GM04503 (cell line): ENCODE measurements at places on chromosomes 4 and X.
A peak's percentile ranks its signal among the peaks of the same experiment; 100 is the strongest.

- no peak for DNase-seq
Observed at GRCh38 chr4:153131596-153131995, 72.6 kb upstream of the TRIM2 start.

GRCh38 chr4:153937289-153937688 lies 148.4 kb upstream of the SFRP2 start:
- DNase-seq, result no peak

GRCh38 chr4:25092139-25092538 lies 61.4 kb upstream of the LGI2 start:
- DNase-seq, result no peak

GRCh38 chr4:143099693-143100092 lies 85.0 kb upstream of the USP38 start:
- no peak for DNase-seq

DNA sequence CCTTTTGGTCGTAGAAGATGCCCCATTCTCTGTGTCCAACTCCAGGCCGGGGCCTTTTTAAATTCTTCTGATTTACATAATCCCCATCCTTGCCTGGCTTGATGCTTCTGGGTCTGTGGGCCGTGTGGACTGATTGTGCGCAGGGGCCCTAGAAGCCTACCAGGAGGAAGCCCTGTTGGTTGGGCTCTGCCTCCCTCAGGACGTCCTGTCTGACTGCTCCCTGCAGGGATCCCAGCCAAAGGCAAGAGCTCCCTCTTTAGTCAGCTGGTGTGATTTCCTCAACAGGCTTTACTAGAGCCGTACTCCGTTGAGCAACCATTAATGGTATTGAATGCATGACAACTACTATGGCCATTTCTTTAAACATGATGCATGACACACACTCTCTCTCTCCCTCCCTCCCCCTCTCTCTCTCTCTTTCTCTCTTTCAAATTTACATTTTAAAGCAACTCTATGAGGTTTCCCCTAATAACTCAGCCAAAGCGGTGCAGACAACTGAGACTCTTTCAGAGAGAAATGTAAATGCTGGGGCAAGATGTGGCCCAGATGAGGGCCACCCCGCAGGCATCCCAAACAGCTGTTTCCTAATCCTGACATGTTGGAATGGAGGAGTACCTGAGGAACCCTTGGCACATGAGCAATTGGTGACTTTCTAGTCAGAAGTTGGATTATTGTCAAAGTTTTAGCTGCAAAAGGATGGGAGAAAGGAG lies 117.3 kb downstream of the DRD5 start:
- DNase-seq, result no peak

DNA sequence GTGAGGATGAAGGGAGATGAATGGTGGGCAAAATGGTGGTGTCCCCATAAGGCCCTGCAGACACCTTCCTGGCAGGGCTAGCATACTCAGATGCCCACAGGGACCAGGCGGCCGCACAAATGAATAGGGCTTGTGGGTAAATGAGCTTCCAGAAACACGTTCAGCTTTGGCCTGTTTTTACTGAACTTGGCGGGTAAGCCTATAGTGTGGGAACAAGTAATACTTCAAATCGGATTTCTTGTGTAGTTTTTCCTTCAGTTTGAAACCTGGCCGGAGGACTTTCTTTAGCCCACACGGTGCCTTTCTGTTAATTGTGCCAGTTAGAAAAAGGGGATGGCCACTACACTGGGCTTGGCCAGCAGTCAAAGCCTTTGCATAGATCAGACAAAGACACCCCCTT lies 22.8 kb downstream of the SMS start:
- DNase-seq, result no peak

- no peak for DNase-seq
Observed at GRCh38 chr4:25797136-25797535, 65.7 kb downstream of the SEL1L3 start.

GRCh38 chr4:98092833-98093439 lies 50.3 kb downstream of the STPG2 start:
- no peak for DNase-seq

- no peak for DNase-seq
Observed at GRCh38 chr4:74675673-74676279, 118.5 kb downstream of the BTC start.

DNA sequence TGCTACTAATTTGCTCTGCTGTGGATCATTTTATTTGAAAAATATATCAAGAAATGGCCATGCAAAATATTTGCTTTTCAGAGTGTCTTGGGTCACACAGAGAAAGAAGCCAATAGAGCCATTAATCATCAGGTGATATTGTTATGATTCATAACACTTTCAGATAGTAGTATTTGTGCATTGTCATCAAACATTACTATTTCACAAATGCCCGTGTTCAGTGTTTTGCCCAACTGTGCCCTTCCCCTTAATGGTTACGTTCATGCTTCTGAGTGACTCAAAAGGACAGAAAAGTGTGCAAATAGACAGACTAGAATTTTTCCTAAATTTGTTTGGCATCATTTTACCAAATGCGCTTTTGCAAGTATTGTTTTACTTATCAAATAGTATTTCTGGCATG lies 46.5 kb downstream of the PHOX2B start:
- no peak for DNase-seq

DNA sequence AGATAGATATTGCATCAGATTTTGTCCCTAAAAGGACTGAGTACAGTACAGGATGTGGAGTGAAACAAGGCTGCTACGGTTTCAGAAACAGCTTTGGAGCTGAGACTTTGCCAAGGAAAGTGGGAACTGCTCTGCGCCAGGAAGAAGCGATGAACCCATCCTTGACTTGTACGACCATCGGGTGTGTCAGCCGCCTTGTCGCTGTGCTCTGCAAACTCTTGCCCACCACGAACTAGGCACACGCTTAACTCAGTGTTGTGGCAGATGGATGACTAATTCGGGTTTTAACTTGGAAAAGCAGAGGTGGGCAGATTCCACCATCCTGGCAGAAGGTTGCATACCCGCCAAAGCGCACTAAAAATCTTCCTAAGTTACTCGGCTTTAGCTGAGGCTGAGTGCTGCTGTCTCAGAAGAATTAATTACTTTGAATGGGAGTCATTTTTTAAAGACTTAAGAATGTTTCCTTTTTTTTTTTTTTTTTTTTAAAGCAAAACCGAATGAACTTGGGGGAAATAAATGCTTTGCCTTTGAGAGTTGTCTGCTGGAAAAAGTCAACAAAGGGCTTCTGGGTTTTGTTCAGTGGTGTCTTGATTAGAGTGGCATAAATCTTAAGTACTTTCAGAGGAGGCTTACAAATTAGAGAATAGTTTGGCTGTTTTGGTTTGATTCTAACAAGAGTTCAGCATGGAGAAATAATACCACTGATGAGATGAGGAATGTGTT lies 69.5 kb downstream of the SHROOM2 start:
- DNase-seq, result no peak

DNA sequence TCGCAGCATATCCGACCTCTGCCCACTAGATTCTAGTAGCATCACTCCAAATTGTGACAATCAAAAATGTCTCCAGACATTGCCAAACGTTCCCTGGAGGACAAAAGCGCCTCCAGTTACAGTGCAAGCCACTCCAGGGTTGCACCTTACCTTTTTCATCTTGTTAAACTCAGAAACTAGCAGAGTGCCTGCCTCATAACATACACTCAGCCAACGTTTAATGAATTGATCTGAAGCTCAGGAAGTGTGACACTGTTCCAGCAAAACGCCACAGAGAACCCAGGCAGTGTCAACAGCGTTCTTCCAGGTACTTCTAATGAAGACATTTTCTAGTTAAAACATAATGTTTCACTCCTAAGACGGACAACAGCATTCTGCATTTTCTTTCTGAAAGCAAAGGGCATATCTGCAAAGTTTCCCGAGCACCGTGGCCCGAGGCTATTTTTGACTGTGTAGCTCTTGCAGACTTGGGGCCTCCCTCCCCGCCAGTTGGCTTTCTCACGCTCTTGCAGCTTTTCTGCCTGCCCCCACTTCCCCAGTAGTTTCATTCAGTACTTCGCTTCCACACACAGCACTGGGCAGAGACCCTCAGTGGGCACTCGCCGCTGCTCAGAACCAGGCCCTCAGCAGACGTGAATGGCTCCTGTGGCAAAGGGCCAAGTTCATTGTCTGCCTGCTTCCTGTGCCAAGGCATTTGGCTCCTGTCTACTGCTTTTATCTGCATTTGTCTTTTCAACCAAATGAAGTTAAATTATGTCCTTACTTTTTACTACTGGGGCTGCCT lies 133.4 kb upstream of the TTC29 start:
- no peak for DNase-seq

DNA sequence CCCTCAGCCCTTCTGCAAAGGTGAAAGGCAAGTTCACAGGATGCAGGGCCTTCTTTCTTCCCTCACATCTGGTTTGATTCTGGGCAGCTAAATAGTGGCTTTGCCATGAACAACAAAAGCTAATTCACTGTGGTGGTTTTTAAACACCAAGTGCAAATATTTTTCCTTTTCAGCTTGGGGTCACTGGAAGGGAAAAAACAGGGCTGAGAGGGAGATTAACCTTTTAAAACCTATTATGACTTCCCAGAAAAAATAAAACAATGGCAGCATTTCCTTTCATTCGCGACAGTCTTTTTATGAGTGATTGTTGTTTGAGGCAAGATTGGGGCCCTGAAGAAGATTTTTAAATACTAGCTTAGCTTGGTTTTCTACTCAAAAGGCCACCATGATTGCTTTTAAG lies 103.7 kb upstream of the SCML1 start:
- DNase-seq, result no peak

GRCh38 chrX:136146614-136147314 lies 569 bp upstream of the FHL1 start:
- no peak for DNase-seq

DNA sequence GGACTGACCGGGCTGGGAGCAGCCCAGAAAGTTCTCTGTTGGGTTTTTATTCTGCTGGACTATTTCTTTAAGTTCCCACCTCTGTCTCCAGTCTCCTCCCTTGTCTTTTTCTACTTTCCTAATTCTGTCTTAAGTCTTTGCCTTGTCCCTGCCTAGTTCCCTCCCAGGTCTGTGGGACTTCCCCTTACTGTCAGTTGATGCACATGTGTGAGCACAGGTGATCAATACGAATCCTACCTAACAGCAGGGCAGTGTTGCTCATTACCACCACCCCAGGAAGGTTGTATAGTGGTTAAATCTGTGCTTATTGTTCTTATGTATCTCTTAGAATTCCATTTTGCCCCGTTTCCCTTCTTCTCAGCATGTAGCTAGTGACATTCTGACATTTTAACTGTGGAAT lies 62.1 kb downstream of the GALNTL6 start:
- no peak for DNase-seq

GRCh38 chrX:39309018-39309635 lies 507.9 kb downstream of the MID1IP1 start:
- no peak for DNase-seq

DNA sequence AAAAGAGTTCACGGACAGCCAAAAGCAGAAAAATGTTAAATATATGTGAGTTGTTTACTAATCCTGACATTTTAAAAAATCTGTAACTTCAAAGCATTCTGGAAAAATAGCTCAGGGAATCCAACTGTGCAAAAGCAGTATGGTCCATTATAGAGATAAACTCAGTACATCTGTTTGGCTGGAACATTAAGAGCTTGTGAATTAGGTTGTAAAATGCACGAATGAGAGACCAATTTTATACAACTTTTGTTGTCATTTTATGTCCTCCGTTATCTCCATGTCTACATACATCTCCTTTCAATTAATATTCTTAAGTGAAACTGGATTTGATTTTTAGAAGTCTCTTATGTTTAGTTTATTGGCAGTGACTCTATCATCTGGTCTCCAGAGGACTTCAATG lies 367.0 kb upstream of the ATOH1 start:
- DNase-seq, result no peak

DNA sequence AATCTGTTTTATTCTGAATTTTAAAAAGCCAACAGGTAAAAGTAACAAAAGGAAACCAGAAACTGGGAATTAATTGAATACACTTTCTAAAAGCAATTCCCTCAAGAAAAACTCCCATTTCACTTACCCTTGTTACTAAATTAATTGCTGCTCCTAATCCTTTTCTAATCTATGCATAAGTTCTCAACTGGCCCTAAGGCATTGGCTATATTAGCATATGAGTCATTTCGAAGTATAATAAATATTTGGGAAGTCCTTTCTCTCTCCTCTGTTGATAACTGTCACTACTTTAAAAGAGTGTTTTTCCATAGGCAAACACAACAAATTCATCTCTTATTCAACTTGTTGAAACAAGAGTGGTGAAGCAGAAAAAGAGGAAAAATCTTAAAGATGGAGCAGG lies 486.5 kb upstream of the HTR2C start:
- no peak for DNase-seq

GRCh38 chr4:107519053-107519452 lies 201.0 kb downstream of the PAPSS1 start:
- DNase-seq, result peak; percentile 1

DNA sequence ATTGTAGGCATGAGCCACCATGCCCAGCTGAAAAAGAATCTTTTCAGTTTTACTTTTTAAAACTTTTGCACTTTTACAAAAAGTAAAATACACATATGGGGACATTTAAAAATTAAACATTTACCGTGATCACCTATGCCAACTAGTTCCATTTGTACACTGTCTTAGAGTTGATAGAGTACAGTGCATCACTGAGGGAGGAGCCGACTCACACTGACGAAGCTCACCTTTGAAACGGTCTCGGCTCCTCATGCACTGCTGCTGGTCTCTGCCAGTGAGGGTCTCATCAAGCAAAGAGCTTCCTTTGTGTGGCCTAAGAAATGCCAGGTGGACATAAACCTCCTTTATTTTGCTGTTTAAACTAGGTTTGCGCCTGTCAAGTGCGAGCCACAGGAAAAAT lies 50.0 kb downstream of the GRK4 start:
- no peak for DNase-seq

- DNase-seq, result no peak
Observed at GRCh38 chr4:13528821-13529127, 15.5 kb downstream of the NKX3-2 start.

- no peak for DNase-seq
Observed at GRCh38 chr4:184448821-184449220, 25.5 kb downstream of the IRF2 start.

GRCh38 chr4:186723292-186724057 lies at the start of gene FAT1:
Gene FAT1 (minus strand): TSS chr4:186723856. CDS start chr4:186709827, 14,029 bp downstream.
- peak; percentile 16 for DNase-seq

- DNase-seq, result peak; percentile 78
Observed at GRCh38 chrX:46770817-46771163, 11.9 kb upstream of the SLC9A7 start.

DNA sequence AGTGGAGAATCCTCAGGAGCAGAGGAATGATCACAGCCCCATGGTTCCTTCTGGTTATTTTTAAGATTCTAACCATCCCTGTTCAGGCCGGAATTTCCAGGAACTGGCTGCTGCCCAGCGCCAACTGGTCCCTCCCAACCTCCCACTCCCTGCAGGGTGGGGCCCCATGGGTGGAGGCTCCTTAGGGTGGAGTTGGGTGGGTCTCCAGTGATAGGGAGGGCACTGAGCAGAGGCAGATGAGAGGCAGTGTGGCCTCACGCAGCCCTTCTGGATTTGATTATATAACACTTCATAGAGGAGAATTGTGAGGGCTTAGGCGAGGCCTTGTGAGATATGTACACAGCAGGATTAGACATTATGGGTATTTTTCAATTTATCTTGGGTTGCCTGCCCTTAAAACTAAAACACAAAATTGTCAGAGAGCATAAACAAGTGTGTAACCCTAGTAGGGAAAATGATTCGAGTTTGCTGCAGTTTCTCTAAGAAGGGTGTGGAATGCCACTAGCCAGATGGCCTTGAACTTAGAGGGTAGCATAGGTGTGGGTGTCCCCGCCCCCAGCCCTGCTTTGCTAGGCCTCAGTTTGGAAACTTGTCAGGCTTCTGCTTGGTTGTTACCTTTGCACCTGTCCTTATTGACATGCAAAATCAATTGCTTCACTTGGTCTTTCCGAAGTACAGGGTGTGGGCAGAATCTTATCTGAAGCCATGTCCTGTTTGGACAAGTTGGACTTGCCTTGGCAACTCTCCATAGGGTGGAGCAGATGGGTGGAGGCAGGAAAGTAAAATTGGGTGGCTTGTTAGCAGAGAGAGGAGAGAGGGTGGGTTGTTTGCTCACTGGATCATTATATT lies 9.4 kb downstream of the KLF3 start:
- DNase-seq, result no peak
